T-helper 17 cell (primary cell): ENCODE measurements at places on chromosomes 16 and 17. TPM values are rescaled to one million over a fixed set of nuclear protein-coding genes. Genes with fewer than 3 reads are reported as not detected.

The KCNJ18 gene
- total RNA-seq = not detected

The SLC5A10 gene
- not detected for total RNA-seq

The USP43 gene
- total RNA-seq = 0.45 TPM

The RAD51C gene
- total RNA-seq = 6.3 TPM

The ASPSCR1 gene
- total RNA-seq = 38.1 TPM

The PLLP gene
- total RNA-seq = 0.75 TPM

The CD19 gene
- 4.0 TPM for total RNA-seq

The KRTAP1-1 gene
- total RNA-seq = not detected

The ZPBP2 gene
- total RNA-seq = 0.37 TPM

The AANAT gene
- not detected for total RNA-seq

The CTRL gene
- total RNA-seq = 6.7 TPM

The GP1BA gene
- 1.6 TPM for total RNA-seq

The EIF1 gene
- total RNA-seq = 2,426 TPM

The ZNF200 gene
- 4.8 TPM for total RNA-seq

The SSTR5 gene
- not detected for total RNA-seq

The SLC16A6 gene
- 6.4 TPM for total RNA-seq

The ELAC2 gene
- 62.9 TPM for total RNA-seq

The SLC38A8 gene
- not detected for total RNA-seq

The ARL5C gene
- not detected for total RNA-seq

The SULT1A2 gene
- total RNA-seq = 0.22 TPM

The MYH1 gene
- not detected for total RNA-seq

The KRT27 gene
- total RNA-seq = not detected

The MYO15B gene
- total RNA-seq = 69.3 TPM

The STH gene
- not detected for total RNA-seq

The ALDH3A1 gene
- total RNA-seq = not detected

The SLFN12L gene
- 70.0 TPM for total RNA-seq

The MEOX1 gene
- total RNA-seq = 6.0 TPM

The G6PC1 gene
- total RNA-seq = not detected

The CLEC3A gene
- total RNA-seq = not detected

The ABCC6 gene
- not detected for total RNA-seq

The AKAP10 gene
- 39.8 TPM for total RNA-seq

The NPIPA8 gene
- 23.1 TPM for total RNA-seq
